ENCODE measurements at places on chromosomes 3 and 15.

DNA sequence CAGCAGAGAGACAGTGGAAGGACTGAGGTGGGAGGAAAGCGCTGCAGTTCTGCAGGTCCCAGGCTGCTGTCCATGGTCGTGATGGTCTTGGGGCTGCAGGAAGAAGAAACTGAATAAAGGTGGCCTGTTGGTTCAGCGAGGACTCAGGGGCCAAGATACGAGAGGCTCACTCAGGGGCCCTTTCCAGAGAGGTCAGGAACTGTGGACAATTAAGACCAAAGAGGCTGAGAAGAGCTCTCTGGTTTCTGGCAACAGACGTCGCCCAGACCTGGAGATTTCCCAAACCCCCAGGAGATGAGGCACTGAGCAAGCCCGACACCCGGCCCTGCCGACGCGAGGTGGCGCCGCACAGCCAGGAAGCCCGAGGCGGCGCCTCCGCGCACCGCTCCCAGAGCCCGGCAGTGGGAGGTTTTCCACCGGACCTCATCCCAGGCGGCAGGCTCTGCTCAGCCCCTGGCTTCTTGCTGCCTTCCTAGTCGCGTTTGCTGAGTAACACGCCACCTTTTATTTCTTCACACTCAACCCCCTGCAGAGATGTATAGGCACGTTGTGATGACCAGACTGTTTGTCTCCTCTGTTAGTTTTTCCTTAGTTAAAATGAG is 56.4 kb upstream of the ARRDC4 start:
- peak; percentile 17 for DNase-seq

- no peak for DNase-seq
Observed at GRCh38 chr3:9110802-9111201, 138.6 kb downstream of the SRGAP3 start.

DNA sequence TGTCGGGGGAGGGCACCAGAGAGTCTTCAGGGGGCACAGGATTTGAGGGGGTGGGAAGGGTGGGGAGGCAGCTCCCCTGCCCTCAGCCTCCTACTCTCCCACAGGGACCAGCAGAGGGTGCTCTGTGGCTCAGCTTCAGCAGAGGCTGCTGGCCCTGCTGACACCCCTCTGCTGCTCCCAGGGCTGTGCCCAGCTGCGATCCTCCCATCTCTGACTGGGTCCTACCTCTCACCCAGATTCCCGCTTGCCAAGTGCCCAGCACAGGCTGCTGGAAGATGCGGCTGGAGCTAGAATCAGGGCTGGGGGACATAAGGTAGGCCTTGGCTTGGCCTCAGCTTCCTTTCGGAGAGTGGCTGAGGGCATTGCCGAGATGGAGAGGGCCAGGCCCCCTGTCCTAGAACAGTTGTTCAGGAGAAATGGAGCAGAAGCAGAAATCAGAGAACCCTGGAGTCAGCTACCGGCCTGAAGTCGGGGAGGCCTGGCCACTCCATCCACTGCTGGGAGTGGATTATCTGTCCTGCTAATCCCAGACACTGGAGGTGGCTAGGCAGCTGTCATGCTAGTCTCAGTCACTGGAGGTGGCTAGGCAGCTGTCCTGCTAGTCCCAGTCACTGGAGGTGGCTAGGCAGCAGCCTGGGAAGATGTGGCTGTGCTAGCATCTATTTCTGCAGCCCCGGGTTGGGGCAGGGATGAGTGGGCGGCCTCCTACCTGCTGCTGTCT is 3.9 kb downstream of the GRM2 start:
- DNase-seq: no peak

DNA sequence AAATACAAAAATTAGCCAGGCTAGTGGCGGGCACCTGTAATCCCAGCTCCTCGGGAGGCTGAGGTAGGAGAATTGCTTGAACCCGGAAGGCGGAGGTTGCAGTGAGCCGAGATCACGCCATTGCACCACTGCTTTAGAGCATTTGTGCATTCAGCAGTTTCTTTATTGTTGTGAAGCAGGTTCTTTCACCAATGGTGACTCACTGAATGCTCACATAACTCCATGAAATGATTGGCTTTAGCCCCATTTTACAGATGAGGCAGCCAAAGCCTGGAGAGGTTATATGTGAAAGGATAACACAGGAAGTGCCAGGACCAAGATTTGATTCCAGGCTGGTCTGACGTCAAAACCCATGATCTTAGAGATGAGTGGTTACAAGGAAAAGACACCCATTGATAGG is 195.2 kb downstream of the SLCO3A1 start:
- no peak for DNase-seq

DNA sequence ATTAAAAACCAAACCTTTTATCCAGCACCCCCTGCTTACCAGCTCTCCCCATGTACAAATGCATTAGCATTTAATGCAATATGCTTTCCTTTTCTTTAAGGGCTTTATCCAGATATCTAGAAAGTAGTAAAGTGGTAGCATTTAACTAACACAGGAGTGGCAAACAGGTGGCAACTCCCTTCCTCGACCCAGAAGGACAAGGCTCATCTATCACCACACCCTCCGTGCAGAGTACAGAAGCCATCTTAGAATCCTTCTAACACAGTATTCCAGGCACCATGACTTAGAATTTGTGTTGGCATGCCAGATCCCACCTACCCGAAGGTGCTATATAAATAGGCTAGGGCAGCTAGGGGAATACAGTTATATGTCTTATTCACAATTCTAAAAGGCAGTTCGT is 148.6 kb upstream of the NSMCE3 start:
- no peak for DNase-seq

GRCh38 chr3:2352134-2352762 is 253.6 kb downstream of the CNTN4 start:
- DNase-seq: no peak

- DNase-seq: no peak
Observed at GRCh38 chr3:191100516-191100915, 98.5 kb upstream of the OSTN start.

GRCh38 chr15:76340803-76341365 is 4.3 kb downstream of the ISL2 start:
- DNase-seq: no peak

- no peak for DNase-seq
Observed at GRCh38 chr3:126997455-126998038, 14.6 kb downstream of the PLXNA1 start.

DNA sequence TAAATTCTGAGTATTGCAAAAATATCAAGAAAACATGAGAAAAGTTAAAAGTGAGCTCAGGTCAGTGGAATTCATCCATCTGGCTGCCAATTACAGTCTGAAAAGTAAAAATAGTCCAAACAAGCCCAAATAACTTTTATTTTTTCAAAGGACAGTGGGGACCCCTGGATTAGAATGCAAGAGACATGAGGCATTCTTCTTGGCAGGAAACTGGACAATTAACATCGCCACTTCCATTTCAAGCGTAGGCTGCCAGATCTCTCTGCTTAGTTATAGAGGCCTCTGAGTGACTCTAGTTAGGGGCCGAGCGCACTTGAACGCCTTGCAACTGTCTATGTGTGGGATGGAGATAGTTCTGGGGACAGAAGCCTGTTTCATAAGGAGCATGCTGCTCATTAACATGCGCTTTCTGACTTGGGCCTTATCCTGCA is 189.1 kb downstream of the GHSR start:
- no peak for DNase-seq

GRCh38 chr15:38600236-38600635 is 35.6 kb upstream of the RASGRP1 start:
- no peak for DNase-seq

- DNase-seq: no peak
Observed at GRCh38 chr3:114212646-114213045, 24.7 kb downstream of the ZNF80 start.

GRCh38 chr3:194294199-194294894 is 56.8 kb downstream of the CPN2 start:
- DNase-seq: no peak

DNA sequence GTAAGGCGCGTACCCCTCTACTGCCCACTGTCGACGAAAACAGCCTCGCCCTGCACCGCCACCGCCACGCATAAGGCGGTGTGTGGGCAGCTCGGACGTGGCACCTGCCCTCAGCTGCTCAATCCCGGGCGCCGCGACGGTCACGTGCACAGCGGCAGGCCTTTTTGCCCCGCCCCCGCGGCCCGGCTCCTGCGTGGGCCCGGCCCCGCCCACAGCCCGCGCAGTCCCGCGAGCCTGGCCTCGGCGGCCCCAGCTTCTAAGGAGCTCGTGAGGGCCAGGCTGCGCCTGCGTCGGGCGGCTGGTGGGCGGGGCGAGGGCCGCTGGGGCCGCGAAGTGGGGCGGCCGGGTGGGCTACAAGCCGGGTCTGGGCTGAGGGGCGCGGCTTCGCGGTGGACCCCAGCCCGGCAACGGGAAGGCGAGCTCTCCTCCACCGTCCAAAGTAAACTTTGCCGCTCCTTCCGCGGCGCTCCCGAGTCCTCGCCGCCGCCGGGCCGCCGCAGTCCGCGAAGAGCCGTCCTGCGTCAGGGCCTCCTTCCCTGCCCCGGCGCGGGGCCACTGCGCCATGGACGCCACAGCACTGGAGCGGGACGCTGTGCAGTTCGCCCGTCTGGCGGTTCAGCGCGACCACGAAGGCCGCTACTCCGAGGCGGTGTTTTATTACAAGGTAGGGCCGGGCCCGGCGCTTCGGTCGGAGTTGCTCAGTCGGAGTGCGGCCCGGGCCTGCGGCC is at the start of gene CAPN7:
Gene CAPN7, plus strand, starts transcription at position 313 of the 728 bp plus-strand sequence. Its CDS starts 250 bp downstream, at position 563.
- no peak for DNase-seq

- no peak for DNase-seq
Observed at GRCh38 chr3:151604891-151605290, 128.8 kb upstream of the AADACL2 start.

- no peak for DNase-seq
Observed at GRCh38 chr3:187039723-187040414, 99.4 kb downstream of the RPL39L start.

GRCh38 chr15:68894208-68894607 is 36.1 kb upstream of the SPESP1 start:
- no peak for DNase-seq

- DNase-seq: no peak
Observed at GRCh38 chr15:32033186-32033890, 3.0 kb downstream of the CHRNA7 start.

DNA sequence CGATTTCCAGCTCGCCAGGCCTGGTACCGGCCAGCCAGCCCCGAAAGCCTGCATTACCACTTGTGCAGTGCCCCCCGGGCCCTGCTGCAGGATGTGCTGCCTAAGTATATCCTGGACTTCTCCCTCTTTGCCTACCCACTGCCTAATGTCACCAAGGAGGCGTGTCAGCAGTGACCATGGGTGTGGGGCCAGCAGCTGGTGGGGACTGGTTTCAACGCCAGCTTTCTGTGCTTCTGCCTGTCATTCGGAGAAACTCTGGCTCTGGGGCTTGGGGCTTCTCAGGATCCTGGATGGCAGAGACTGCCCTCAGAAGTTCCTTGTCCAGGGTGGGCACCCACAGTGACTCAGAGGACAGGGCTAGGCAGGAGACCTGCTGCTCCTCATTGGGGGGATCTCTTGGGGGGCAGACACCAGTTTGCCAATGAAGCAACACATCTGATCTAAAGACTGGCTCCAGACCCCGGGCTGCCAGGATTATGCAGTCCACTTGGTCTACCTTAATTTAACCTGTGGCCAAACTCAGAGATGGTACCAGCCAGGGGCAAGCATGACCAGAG is 1.5 kb downstream of the CHST14 start:
- DNase-seq: no peak

GRCh38 chr3:15451216-15452113 is 24.1 kb downstream of the EAF1 start:
- DNase-seq: no peak

DNA sequence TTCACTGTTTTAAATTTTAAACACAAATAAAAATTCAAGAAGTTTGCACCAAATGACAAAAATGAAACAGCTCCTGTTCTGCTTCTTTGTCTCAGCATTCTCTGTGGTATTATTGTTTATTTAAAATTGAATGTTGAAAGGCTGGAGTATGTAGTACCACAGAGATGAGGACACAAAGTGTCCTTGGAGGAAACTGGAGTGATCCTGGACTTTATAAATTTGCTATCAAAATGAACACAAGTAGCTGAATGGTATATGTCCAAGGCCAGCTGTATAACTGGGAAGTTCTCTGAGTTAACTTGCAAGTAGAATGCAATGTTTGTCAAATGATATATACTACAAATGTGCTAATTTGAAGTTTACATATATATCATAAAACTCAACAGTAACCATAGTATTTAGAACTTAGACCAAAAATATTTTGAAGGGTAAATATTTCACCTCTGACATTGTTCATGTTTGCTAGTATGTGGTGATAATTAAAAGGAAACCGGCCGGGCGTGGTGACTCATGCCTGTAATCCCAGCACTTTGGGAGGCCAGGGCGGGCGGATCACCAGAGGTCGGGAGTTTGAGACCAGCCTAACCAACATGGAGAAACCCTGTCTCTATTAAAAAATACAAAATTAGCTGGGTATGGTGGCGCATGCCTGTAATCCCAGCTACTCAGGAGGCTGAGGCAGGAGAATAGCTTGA is 12.3 kb downstream of the BTLA start:
- no peak for DNase-seq

DNA sequence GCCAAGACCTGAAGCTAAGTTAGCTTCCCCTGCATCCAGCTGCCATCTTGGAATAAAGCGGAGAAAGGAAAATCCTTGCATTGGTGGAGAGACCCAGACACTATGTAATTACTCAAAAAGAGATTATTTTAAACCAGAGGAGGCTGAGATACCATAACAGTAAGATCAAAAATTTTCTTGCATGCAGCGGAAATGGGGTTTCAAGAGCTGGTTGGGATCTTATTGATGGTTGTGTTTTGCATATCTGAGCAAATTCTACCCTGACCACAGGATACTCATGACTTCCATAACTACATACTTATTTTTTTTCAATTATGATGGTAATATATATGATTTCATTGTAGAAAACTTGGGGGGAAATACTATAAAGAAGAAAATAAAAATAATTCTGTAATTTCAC is 17.5 kb downstream of the TMEM158 start:
- no peak for DNase-seq

- DNase-seq: no peak
Observed at GRCh38 chr3:80408030-80408721, 640.4 kb upstream of the ROBO1 start.

DNA sequence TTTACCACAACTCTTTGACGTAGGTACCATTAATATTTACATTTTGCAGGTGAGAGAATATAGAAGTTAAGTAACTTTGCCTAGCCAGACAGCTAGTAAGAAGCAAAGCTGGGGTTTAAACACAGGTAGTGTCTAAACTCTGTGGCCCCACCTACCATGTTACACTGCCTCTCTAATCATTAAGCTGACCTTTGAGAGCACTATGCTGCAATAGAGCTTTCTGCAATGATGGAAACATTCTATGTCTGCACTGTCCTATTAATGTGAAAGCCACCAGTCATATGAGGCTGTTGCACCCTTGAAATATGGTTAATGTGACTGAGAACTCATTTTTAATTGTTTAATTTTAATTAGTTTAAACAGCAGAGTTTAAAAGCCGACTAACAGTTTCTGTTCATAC is 6.3 kb upstream of the RARB start:
- no peak for DNase-seq

Measured in NCI-H1105 (cell line).